Activated CD4-positive, alpha-beta memory T cell treated with anti-CD3 and anti-CD28 coated beads, Interleukin-2, amount 10 ng/mL, durations not matched to agents 7 days and 5 days (primary cell): ENCODE measurements at places on chromosomes 12 and 14. TPM values are rescaled to one million over a fixed set of nuclear protein-coding genes. Genes with fewer than 3 reads are reported as not detected.

GRCh38 chr12:117470804-117471203 lies 109.4 kb upstream of the NOS1 start:
- no peak for DNase-seq

- no peak for DNase-seq
Measured at GRCh38 chr12:98470469-98471082, 44.8 kb upstream of the TMPO start.

- no peak for DNase-seq
Measured at GRCh38 chr14:105503296-105503640, 12.2 kb downstream of the TEDC1 start.

DNA sequence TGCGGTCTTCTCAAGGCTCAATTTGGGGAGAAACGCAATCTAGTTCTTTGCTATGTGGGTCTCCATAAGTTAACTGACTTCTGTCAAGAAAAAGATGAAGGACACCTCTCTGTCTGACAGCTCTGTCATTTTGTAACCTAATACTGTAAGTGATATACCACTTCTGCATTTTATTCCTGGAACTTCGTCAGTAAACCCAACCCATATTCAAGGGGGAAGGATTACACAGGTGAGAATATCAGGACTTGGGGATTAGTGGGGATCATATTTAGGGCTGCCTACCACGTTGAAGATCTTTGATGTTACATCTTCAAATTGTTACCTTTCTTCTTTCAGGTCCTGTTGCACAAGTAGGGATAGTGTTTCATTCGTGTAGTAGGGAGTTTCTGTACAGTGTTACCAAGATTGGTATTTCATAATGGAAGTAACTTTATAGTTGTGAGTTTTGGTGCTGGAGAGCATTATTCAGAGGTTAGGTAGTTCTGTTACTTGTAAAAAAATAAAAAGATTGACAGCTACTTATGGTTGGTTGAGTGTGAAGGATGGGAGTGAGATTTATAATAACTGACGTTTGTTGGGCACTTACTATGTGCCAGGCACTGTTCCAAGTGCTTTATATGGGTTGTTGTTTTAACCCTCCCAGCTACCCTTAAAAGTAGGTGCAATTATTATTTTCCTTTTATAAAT lies 1.6 kb downstream of the TMEM260 start:
- DNase-seq, result no peak

Gene CYP46A1
- 0.13 TPM for total RNA-seq

GRCh38 chr14:56300495-56300894 lies 182.3 kb downstream of the PELI2 start:
- no peak for DNase-seq

GRCh38 chr12:109358154-109358869 lies 10.6 kb downstream of the MYO1H start:
- peak; percentile 26 for DNase-seq

Gene ST8SIA1
- total RNA-seq, result 2.6 TPM

DNA sequence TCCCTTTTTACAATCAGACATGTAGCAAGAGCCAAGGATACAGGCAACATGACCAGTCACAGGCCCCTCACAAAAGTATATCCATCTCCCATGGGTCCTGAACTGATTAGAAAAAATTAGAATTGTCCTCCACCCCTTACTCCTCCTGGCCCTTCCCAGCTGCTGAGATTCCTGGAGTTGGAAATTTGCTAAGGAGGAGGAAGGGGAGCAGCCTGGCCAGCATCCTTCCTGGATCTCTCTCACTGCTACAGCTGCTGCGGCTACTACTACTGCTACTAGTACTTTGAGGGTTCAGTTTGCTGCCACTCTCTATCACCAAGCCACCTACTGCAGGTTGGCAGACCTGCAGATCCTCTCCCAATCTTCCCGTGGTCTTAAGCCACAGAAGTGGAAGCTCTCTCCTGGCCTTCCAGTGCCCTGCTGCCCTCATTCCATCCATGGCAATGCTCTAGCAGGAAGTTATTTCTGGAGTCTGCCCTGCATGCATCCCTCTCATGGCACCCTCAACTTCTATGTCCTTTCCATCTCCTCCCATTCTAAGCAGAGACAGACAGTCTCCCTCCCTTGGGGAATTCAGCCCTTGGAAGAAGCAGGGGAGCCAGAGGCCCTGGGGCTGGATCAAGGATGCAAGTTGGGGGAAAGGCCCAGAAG lies 1.0 kb downstream of the ITGA7 start:
- DNase-seq, result no peak

Gene KRT85
- total RNA-seq, result not detected

DNA sequence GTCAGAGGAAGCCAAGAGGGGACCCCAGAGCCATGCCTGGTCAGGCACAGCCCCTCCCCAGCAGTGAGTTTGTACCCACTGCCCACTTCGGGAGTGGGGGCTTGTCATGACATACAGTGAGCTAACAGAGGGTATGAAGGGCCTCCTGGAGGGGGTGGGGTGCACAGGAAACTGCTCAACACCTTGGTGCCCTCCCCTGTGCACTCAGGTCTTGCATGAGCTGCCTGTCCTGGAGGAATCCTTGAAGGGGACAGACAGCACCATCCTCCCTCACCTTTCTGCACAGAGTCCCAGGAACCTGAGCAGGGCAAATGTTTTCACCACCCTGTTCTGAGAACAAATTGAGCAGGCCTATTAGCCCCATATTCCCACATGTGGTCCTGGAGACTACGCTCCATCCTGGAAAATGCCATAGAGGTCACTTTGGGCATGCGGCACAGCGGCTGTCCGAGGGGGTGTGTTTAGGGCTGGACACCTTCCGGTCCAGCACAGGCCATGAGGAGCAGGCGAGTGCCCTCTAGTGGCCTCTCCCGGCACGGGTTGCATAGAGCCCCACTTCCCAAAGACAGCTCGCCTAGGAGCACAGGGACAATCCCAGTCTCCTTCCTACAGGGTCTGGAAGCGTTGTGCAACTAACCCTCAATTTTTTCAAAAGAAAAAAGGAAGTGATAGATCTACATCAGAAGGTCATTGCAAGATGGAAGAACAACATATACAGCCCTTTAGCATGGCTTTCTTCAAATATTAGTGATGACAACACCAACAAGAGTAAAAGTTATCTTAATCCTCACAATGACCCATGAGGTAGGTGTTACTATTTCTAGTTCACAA lies 31.9 kb upstream of the ZFP36L1 start:
- peak; percentile 54 for DNase-seq

Gene KRT77
- total RNA-seq, result not detected

DNA sequence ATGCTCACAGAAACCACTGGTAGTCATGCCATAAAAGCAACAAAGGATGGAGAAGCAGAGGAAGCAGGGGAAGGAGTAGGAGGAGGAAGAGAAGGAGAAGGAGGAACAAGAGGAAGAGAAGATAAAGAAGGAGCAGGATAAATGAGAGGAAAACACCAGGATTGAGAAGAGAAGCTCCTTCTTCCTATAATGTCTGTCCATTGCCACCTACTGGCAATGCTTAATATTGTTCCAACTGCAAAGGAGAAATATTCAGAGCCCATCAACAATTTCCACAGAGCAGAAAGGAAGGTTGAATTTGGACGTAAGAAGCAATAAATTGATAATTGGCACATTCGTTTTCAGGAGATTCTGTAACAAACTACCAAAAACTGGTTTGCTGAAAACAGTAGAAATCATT lies 898.4 kb downstream of the SLC16A7 start:
- DNase-seq, result no peak

Gene GOLT1B
- 44.1 TPM for total RNA-seq

Gene STK38L
- 19.1 TPM for total RNA-seq

GRCh38 chr14:64878837-64879634 lies 671 bp downstream of the SPTB start:
- DNase-seq, result no peak

- DNase-seq, result no peak
Measured at GRCh38 chr12:23893611-23894010, 55.9 kb downstream of the SOX5 start.

DNA sequence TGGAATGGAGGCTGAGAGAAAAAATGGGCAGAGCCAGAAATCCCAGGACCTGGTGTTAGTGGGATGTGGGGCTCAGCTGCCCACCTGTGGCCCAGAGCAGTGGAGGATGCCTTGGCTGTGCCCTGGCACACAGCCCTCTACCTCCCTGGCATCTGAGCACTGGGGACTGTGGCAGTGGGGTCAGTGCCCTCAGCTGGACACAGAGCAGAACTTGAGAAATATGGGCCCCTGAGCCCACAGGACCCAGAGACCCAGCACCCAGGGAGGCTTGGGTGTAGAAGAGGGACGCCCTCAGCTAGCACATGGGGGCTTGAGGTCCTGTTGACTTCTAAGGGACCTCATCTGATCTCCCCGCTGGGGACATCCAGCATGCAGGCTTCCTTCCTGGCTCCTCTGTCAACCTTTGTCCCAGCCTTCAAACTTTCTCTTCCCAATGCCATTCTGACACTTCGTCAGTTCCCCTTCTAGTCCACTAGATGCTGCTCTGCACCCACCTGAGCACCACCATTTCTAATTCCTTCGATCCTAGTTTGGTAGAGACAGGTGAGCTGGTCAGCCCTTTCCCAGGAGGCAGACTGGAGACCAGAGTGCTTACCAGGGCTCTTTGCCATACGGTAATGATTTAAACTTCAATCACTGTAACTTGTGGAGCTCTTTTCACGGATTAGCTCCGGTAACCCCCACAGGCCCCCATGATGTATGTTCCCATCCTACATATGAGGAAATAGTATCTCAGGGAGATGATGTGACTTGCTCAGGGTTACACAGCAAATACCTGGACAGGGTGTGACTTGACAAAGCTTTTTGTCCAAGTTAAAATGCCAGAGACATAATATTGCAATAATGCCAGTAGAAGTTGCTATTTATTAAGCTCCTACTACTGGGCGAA lies 143.7 kb downstream of the ASCL4 start:
- DNase-seq, result no peak

- peak; percentile 89 for DNase-seq
Measured at GRCh38 chr12:91877022-91877421, 268.6 kb downstream of the BTG1 start.

DNA sequence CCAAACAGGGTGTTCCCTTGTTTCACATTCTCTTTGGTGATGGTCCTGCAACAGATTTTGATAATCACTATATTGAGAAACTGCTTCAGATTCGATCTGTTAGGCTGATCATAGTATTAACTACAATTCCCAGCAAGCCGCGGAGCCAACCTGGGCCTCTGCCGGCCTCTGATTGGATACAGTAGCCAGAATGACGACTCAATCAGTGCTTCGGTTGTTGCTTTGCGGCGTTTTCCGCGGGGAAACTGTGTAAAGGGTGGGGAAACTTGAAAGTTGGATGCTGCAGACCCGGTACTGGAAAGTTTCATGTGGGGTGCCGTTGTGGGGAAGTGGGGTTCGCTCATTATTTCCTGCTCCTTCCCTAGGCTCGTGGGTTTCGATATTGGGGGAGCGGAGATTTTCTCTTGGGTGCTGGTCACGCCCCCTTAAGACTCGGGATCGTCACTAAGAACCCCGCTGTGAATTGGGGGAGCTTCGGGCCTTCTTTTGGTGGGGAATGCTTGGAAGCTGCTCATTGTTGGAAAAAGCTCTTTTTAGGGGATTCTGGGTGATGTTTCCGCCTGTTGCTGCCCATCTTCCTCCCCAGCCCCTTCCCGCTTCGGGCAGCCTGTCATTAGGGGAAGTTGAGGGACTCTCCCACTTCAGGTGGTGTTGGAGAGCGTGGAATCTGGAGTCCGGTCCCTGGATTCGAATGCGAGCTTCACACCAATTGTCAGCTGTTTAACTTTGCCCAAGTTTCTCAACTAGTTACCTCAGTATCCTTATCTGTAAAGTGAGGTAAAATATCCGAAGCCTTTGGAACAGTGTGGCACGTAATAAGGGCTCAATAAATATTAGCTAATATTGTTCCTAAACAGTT lies at the start of gene RAD51B:
Gene RAD51B, plus strand, starts transcription at position 217 of the 859 bp plus-strand sequence.
- peak; percentile 91 for DNase-seq

Gene LRRK2
- total RNA-seq, result 0.05 TPM

DNA sequence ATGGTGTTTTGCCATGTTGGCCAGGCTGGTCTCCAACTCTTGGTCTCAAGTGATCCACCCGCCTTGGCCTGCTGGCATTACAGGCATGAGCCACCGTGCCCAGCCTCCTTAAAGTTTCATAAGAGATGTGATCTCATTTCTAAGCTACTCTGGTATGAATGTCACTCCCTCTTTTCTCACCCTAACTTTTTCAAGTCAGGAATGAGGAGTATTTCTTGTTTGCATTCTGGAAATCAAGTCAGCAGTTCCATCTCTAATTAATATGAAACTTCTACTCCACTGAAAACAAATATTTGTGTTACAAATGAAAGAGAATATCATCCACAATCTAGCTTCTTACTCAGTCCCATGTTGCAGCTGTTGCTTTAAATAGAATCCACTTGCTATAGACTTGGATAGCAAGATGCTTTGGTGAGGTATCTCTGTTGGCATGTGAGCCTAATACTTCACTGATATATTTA lies 61.3 kb downstream of the ARF6 start:
- DNase-seq, result no peak

- DNase-seq, result no peak
Measured at GRCh38 chr14:41144370-41144769, 462.3 kb upstream of the LRFN5 start.

Gene PLEKHG7
- 0.05 TPM for total RNA-seq

GRCh38 chr14:85316701-85317410 lies 213.1 kb upstream of the FLRT2 start:
- DNase-seq, result no peak

Gene SLC7A8
- 0.76 TPM for total RNA-seq

GRCh38 chr14:72614891-72615415 lies 278.9 kb downstream of the DPF3 start:
- DNase-seq, result no peak

Gene TMPRSS12
- not detected for total RNA-seq

Gene CCDC88C
- 168 TPM for total RNA-seq

Gene GSG1
- total RNA-seq, result not detected

GRCh38 chr12:263574-263973 lies 938 bp upstream of the SLC6A13 start:
- no peak for DNase-seq

Gene SMOC1
- not detected for total RNA-seq

Gene TAS2R30
- 1.6 TPM for total RNA-seq

- DNase-seq, result no peak
Measured at GRCh38 chr14:87992346-87992717, 650 bp downstream of the GALC start.

GRCh38 chr12:53977596-53978445 lies 3.1 kb upstream of the HOTAIR start:
- no peak for DNase-seq

GRCh38 chr12:79217306-79217705 lies 352.7 kb downstream of the SYT1 start:
- DNase-seq, result no peak

DNA sequence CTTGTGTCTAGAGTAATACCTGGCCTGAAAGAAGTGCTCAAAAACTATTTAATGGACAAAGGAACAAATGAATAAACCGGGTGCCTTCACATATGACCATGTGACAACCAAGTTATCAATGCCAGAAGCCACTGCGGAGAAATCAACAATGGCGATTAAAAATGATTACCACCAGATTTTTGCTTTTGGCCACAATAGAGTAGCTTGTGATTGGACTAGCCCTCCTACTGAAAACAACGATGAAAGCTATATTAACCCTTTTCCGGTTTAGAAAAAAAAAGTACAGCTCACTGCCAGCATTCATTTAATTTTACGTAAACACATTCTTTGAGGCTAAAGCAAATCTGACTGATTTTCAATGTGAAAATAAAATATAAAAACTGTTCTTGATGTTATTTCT lies 41.6 kb upstream of the TTC7B start:
- no peak for DNase-seq

Gene GLT1D1
- total RNA-seq, result not detected
